ENCODE measurements at places on chromosomes 5 and 9. TPM values are rescaled to one million over a fixed set of nuclear protein-coding genes. Genes with fewer than 3 reads are reported as not detected.

DEPDC1B gene
- 14.4 TPM for total RNA-seq

POLR3G gene
- 15.3 TPM for total RNA-seq

FAXDC2 gene
- total RNA-seq = 0.17 TPM

UAP1L1 gene
- 10.4 TPM for total RNA-seq

PCDHB6 gene
- 0.88 TPM for total RNA-seq

Data from A549 treated with dexamethasone at 1 μM for 4 hours (cell line).